ENCODE measurements at places on chromosomes 5 and 9.
A peak's percentile ranks its signal among the peaks of the same experiment; 100 is the strongest.

DNA sequence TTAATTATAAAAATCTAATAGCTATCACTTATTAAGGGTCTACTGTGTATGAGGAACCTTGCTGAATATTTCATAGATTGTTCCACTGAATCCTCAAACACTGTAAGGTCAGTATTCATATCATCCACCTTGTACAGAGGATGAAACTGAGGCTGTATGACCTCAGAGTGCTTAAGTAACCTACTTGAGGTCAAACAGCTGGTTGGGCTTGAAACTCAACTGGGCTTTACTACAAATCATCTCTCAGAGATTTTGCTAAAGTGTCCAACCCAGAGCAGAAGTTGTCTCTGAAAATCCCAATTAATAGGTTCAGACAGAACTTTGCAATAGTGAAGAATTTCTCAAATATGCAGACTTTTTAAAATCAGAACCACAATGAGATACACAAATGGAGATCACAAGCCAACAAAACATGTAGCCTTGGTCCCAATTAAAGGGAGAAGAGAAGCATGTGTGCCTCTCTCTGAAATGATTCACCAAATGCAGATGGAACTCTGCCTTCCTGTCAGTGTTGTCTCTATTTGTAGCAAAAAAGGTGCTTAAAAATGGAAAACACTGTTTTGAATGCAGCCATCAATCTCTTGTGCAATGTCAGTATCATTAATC lies 131.4 kb downstream of the FAM114A2 start:
- H3K36me3 ChIP-seq = no peaks in the 10 kb centered on the region
- no peak overlapping the region for H3K4me3 ChIP-seq
- no peak for DNase-seq
- H3K4me1 ChIP-seq = no peaks in the 10 kb centered on the region
- no peak overlapping the region for H3K27ac ChIP-seq

- no peak overlapping the region for H3K27ac ChIP-seq
- H3K36me3 ChIP-seq = no peaks in the 10 kb centered on the region
- DNase-seq = no peak
- H3K27me3 ChIP-seq = no peaks in the 10 kb centered on the region
- peaks cover 8% of the 10 kb centered on the region for H3K4me1 ChIP-seq
- H3K4me3 ChIP-seq = no peak overlapping the region
Measured at GRCh38 chr9:70603020-70603411, 188.6 kb upstream of the KLF9 start.

GRCh38 chr5:40679913-40680681 lies at the start of gene PTGER4:
TSS of gene PTGER4 (plus strand) at chr5:40679915. CDS start at chr5:40680994, 1,079 bp downstream.
- H3K4me1 ChIP-seq = peaks cover 21% of the 10 kb centered on the region
- H3K27me3 ChIP-seq = peaks cover 5% of the 10 kb centered on the region
- peak within 1 kb of the TSS; percentile 65 for H3K4me3 ChIP-seq
- no peaks in the 10 kb centered on the region for H3K36me3 ChIP-seq
- peak within 1 kb of the TSS; percentile 66 for H3K27ac ChIP-seq

- no peaks in the 10 kb centered on the region for H3K4me1 ChIP-seq
- no peaks in the 10 kb centered on the region for H3K36me3 ChIP-seq
- no peak overlapping the region for H3K4me3 ChIP-seq
- no peaks in the 10 kb centered on the region for H3K27me3 ChIP-seq
- DNase-seq = no peak
- no peak overlapping the region for H3K27ac ChIP-seq
Measured at GRCh38 chr9:111728617-111729366, 65.9 kb downstream of the SHOC1 start.

Measured in liver (tissue), 10 donors.